Sigmoid colon (tissue), 7 donors: ENCODE measurements at places on chromosomes 1 and 21.

- DNase-seq: no peak
Measured at GRCh38 chr21:37855271-37855646, 61.0 kb downstream of the KCNJ6 start.

- no peak for DNase-seq
Measured at GRCh38 chr1:168008595-168008994, 71.7 kb upstream of the MPC2 start.

DNA sequence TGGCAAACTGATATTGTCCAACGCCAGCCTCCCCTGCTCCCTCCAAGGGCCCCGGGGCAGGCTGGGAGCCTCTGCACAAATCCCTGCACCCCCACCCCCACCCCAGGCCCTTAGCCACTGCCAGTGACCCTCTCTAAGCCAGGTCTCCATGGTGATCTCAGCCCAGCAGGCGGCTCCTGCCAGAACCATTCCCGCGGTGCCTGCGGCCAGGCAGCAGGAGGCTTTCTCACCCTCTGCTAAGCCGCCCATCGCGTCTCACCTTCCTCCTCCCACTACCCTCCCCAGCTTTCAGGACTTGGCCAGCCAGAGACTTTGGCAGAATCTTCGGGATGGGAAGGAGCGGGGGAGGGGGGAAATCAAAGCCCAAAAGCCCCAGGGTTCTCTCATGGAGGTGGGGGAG is 46.8 kb upstream of the WASF2 start:
- peak; percentile 91 for DNase-seq

- DNase-seq: no peak
Measured at GRCh38 chr1:32536764-32537163, 2.5 kb upstream of the ZBTB8A start.

DNA sequence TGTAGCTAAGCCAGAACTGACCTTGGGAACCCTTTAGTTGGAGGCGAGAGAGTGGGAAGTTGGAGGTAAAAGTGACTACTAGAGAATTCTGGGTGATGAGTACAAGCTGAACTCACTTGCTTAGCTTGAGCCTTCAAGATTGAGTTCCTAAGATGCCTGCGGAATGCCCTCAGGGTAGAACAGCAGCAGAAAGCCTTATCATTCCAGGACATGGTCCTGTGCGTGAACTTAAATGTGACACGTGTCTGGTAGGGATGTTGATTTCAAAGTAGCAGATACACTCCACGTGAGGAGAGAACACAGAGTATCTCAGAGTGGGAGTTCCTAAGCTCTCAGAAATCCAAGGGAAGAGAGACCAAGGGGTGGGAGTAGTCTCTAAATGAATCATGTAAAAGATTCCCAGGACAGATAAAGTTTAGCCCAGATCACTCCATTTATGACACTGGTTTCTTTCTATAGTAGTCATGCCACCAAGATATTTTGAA is 60.1 kb downstream of the KCNK1 start:
- no peak for DNase-seq

DNA sequence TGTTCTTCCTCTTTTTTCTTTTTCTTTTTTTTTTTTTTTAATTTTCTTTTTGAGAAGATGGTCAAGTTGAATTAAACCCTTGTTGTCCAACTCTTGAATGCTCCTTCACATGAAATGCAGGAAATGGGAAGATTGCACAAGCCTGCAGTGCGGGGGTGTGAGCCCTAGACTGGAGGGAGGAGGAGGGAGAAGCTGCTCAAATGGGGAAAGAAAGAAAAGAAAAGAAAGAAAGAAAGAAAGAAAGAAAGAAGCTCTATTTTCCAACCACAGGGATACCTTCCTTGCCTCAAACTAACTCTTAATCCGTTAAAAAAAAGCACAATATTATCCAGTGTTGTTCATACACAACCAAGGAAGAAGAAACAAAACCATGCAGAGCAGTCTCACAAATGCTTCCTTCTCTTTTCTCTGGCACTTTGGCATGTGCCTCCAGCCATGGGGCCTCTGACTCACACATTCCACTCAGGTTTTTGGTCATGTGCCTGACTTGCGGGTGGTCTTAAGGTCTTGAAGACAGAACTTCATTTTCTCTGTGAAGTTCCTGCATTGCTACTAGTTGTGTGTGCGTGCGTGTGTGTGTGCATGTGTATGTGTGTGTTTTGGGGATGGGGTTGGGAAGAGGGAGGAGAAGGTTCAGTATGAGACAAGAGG is 276.1 kb downstream of the RPS6KC1 start:
- DNase-seq: no peak

DNA sequence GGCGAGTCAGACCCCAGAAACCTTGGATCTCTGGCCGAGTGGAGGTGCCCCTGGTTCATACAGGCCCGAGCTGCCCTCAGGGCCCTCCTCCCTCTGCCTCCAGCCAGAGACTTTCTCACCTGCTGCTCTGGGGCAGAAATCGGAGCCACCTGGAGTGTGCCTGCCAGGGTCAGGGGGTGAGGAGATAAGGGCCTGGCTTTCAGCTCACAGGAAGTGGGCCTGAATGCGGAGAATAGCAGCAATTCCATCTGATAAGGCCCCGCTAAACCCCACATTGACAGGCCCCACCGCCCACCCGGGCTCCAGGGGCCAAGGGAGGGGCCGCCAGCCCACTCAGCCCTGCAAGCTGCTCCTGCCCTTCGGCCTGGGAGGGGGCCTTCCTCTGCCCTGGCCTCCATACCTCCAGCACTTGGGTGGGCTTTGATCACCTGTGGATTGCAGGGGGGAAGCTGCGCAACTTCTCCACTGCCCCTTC is 123.7 kb upstream of the ARHGEF16 start:
- no peak for DNase-seq

DNA sequence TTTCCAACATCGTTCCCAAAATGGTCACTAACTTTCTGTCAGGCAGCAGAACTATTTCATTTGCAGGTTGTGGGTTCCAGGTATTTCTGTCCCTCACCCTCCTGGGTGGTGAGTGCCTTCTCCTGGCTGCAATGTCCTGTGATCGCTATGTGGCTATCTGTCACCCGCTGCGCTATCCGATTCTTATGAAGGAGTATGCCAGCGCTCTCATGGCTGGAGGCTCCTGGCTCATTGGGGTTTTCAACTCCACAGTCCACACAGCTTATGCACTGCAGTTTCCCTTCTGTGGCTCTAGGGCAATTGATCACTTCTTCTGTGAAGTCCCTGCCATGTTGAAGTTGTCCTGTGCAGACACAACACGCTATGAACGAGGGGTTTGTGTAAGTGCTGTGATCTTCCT is 9.3 kb downstream of the OR2AJ1 start:
- peak; percentile 57 for DNase-seq

DNA sequence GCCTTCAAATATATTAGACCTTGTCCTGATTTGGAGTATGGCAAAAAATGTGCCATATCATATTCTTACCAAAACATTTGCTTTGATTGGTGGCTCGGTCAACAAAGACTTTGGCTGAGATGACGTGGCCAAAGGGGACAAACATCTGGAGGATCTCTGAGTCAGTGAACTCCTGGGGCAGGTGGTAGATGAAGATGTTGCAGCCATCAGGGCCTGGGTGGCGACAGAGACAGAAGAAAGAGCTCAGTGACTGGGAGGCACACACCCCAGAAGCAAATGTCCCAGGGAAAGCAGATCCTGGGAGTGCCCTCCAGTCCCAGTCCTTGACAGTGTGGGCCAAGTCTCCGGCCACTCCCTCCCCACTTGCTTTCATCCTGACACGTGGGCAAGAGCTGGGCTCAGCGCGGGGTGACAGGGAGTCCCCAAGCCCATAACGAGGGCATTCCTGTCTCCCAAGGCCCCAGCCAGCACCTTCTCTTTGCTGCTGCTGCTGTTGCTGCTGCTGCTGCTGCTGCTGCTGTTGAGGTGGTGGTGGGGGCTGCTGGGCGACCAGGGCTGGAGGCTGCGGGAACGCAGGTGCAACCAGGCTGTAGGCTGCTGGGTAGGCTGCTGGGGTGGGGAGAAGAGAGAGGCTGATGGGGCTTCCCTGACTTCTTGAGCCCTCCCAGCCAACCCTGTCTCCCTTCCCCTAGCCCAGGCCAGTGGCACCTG is 10.7 kb downstream of the CELF3 start:
- no peak for DNase-seq

- DNase-seq: no peak
Measured at GRCh38 chr1:44693900-44694299, 19.4 kb downstream of the ARMH1 start.

DNA sequence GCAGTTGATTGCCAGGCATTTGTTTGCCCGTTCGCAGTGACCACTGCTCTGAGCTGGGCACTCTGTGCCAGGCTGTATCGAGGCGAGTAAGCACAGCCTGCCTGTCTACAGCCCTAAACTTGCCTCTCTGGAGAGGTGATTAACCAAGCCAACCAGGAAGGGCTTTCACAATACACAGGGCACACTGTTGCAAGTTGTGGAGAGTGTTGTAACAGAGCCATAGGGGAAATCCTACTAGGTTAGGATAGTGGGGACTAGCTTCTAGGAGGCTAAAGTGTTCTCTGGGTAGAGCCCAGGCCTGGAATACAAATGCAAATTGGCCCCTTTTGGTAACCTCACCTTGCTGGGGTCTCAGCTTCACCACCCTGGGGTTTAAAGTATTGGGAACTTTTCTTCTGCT is 23.8 kb downstream of the PRDM2 start:
- DNase-seq: no peak

DNA sequence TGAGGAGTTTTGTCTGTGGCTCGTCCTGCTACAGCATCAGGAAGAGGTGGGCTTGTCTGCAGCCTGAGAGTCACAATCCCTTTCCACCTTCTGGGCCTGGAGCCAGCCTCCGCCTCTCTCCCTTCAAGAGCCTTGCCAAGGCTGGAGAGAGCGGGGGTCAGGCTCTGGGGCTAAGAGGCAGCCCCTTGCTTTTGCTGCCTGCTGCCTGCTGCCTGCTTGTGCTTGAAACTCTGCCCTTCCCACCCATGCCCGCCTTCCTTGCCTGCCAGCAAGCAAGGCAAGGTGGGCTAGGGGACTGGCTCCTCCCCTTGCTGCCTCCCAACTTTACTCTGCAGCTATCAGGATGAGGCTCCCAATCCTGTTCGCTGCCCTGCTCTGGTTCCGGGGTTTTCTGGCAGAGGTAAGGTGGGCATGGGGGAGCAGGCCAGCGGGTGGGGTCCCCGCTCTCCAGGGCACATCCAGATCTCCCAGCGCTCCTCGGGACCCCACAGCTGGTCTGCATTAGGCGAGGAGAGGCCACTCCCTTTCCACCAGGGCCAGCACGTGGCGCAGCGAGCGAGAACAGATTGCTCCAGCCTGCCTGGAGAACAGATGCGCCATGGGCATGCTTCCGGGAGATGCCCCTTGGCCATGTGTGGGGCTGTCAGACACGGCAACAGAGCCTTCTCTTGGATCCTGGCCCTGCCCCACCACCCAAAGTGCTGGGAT is 7.5 kb upstream of the PTPN7 start:
- DNase-seq: no peak

DNA sequence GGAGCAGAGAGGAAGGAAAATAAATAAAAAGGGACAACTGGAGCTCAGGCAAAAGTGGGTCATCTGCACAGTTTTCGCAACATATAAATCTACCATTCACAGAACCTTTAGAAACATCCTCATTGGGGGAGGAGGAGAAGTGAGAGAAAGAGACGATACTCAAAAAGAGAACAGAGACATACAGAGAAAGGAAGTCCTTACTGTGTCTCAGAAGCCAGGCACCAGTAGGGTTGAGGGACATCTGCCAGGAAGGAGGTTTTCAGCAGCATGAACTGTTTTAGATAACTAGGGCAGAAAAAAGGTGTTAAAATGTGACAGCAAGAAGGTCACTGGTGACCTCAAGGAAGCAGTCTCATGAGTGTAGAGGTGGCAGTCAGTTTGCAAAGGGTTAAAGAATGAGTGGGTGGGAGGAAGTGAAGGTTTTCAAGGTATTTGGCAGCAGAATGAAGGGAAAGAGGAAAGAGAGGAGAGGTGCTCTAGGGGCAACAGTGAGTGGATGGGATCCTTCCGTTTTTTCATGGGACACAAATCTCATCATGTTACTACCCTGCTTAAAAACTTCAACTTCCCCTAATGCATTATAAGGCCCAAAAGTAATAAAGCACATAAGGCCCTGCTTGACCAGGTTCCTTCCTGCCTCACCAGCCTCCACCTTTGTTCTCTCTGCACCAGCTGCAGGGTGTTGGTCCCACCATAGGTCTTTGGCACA is 9.5 kb downstream of the JAK1 start:
- DNase-seq: no peak
